CD4-positive, alpha-beta T cell (primary cell): ENCODE measurements at places on chromosomes 1 and 21. TPM values are rescaled to one million over a fixed set of nuclear protein-coding genes. Genes with fewer than 3 reads are reported as not detected.

GRCh38 chr1:153649137-153649862 lies 9.2 kb upstream of the SNAPIN start:
- H3K36me3 ChIP-seq = peaks cover 31% of the 10 kb centered on the region
- DNase-seq = peak; percentile 38
- peaks cover 39% of the 10 kb centered on the region for H3K4me1 ChIP-seq
- no peaks in the 10 kb centered on the region for H3K27me3 ChIP-seq
- H3K27ac ChIP-seq = peak overlapping the region; percentile 14

- DNase-seq = no peak
- no peaks in the 10 kb centered on the region for H3K36me3 ChIP-seq
- no peak overlapping the region for H3K4me3 ChIP-seq
- no peaks in the 10 kb centered on the region for H3K27me3 ChIP-seq
Observed at GRCh38 chr1:12148160-12148957, 18.4 kb upstream of the TNFRSF1B start.

DNA sequence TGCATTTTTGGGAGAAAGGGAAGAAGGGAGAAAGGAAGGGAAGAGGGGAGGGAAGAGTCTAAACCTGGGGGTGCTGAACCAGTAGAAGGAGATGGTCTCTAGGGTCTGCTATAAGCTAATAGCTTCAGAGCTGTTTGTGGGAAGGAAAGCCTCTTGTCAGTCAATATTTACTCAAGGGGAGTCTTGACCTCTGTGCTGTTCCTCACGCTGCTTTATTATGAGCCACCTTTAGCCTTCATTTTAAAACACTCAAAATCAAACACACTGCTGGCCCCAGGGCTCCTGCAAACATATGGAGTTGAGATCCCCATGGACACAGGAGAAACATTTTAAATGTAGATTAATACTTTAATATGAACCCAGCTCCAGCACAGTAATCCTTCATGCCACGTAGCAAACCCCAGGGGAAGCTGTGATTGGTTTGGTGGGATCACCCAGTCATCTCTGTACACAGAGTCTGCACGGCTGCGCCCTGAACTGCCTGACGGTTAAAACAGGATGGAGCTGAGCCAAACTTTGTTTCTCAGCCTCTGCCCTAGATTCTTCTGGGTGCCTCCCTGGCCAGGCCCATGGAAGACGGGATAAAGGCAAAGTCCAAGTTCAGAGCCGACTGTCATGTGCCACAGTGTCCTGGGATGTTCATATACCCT lies 40.2 kb upstream of the VWA5B1 start:
- no peak overlapping the region for H3K4me3 ChIP-seq
- no peak for DNase-seq
- peaks cover 2% of the 10 kb centered on the region for H3K27me3 ChIP-seq
- H3K27ac ChIP-seq = no peak overlapping the region
- no peaks in the 10 kb centered on the region for H3K36me3 ChIP-seq
- peaks cover 7% of the 10 kb centered on the region for H3K4me1 ChIP-seq

GRCh38 chr1:65255035-65255655 lies 54.2 kb upstream of the DNAJC6 start:
- H3K4me1 ChIP-seq = peaks cover 21% of the 10 kb centered on the region
- peak overlapping the region; percentile 65 for H3K4me3 ChIP-seq
- H3K27ac ChIP-seq = no peak overlapping the region

DNA sequence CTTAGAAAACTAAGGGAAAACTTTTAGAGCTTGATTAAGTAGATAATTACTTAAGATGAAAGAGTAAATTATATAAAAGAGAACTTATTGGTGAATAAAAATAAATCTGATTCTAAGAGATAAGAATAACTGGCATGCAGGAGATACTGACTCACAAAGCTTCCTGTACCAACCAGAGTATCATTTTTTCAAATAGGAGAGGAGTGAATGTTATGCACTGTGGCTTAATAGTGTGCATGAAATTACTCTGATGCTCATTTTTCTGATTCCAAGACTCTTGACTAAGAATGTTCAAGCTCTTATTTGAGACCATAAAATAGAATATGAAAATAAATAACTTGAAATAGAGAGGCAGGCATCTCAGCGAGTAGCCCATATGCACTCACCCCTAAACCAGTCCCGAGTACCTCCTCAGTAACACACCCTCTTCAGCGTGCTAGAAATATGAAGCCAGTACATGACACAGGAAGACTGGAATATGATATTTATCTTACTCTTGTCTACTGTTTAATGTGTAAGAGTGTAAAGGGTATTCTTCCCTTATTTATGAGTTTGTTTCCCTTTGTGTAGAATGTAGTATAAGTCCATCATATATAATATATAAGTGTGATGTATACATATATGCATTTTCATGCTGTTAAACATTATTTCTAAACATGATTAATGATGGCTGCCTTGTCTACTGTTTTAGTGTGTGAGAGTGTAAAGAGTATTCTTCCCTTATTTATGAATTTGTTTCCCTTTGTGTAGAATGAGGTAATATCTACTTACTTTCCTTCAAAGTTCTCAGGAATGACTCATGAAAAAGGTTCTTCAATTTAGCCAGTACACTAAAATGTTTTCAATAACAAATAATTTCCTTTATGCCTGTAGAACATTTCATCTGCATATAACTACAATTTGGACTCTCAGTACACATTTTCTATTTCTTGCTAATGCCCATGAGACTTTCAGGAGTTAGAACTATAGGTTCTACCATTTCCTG lies 99.2 kb upstream of the PALMD start:
- no peak overlapping the region for H3K27ac ChIP-seq
- H3K4me3 ChIP-seq = no peak overlapping the region
- H3K4me1 ChIP-seq = no peaks in the 10 kb centered on the region
- H3K27me3 ChIP-seq = peaks cover 3% of the 10 kb centered on the region
- DNase-seq = no peak

Gene ANKRD35
- total RNA-seq = 0.11 TPM

GRCh38 chr21:15825700-15826099 lies 95.9 kb downstream of the USP25 start:
- peaks cover 7% of the 10 kb centered on the region for H3K4me1 ChIP-seq
- H3K36me3 ChIP-seq = peaks cover 19% of the 10 kb centered on the region

GRCh38 chr1:236416165-236416564 lies 22.1 kb downstream of the EDARADD start:
- H3K27ac ChIP-seq = peak overlapping the region; percentile 94
- DNase-seq = peak; percentile 84
- H3K36me3 ChIP-seq = no peaks in the 10 kb centered on the region
- H3K27me3 ChIP-seq = no peaks in the 10 kb centered on the region
- peaks cover 20% of the 10 kb centered on the region for H3K4me1 ChIP-seq

Gene MRPL37
- 24.4 TPM for total RNA-seq
